NB4 (cell line): ENCODE measurements at places on chromosomes 4 and X.

DNA sequence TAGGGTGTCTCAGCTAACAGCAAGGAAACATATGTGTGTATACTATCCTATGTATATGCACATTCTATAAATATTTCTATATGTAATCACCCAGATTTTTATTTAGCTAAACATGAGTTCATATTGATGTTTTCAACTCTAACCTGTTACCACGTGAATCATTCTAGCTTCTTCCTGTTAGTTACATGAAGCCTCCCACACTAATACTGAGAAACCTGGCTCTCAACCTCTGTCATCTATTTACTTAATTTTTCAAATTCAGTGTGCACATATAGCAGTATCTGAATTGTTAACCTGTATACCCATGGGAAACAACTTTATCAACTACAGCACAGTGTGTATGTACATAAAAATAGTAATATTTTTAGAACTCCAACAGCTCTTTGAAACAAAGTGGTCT lies 57.3 kb downstream of the KLF8 start:
- no peak for DNase-seq

GRCh38 chr4:2292646-2293108 lies 30.8 kb upstream of the MXD4 start:
- DNase-seq: no peak

GRCh38 chr4:155748039-155748438 lies 10.8 kb upstream of the GUCY1B1 start:
- DNase-seq: no peak

DNA sequence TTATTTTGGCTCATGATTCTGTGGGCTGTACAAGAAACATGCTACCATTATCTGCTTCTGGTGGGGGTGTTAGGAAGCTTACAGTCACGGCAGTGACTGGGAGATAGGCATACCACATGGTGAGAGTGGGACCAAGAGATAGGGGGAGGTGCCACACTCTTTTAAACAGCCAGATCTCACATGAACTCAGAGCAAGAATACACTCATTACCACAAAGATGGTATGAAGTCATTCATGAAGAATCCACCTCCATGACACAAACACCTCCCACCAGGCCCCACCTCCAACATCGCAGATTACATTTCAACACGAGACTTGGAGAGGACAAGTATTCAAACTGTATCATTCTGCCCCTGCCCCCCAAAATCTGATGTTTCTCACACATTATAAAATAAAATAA lies 2396.7 kb downstream of the PCDH7 start:
- DNase-seq: no peak
